Lung (tissue), 17 donors: ENCODE measurements at places on chromosomes 16 and 17. TPM values are rescaled to one million over a fixed set of nuclear protein-coding genes. Genes with fewer than 3 reads are reported as not detected.

Gene HES7
- 0.28 TPM for polyA plus RNA-seq

Gene TNFAIP1
- 36.9 TPM for polyA plus RNA-seq

Gene SECTM1
- polyA plus RNA-seq: 12.5 TPM

Gene AGRP
- 0.97 TPM for polyA plus RNA-seq

Gene EME1
- polyA plus RNA-seq: 2.1 TPM

Gene PLCD3
- 24.2 TPM for polyA plus RNA-seq

Gene STX1B
- polyA plus RNA-seq: 0.33 TPM

Gene TBC1D3L
- 4.2 TPM for polyA plus RNA-seq

Gene CACNA1G
- polyA plus RNA-seq: 0.18 TPM

Gene RNF213
- 67.0 TPM for polyA plus RNA-seq

Gene RAB40C
- polyA plus RNA-seq: 53.8 TPM

Gene FBXO39
- not detected for polyA plus RNA-seq

Gene MT4
- not detected for polyA plus RNA-seq
